ENCODE measurements at places on chromosomes 2 and 18. TPM values are rescaled to one million over a fixed set of nuclear protein-coding genes. Genes with fewer than 3 reads are reported as not detected.

MYOM1 gene
- 0.90 TPM for total RNA-seq

CYB5A gene
- 38.8 TPM for total RNA-seq

OTX1 gene
- 0.57 TPM for total RNA-seq

DSG1 gene
- not detected for total RNA-seq

FTCDNL1 gene
- total RNA-seq, result 1.5 TPM

WDR12 gene
- total RNA-seq, result 28.1 TPM
